ENCODE measurements at places on chromosomes 3 and 15.

GRCh38 chr3:159861369-159861987 lies 127.2 kb upstream of the IL12A start:
- no peak for DNase-seq

DNA sequence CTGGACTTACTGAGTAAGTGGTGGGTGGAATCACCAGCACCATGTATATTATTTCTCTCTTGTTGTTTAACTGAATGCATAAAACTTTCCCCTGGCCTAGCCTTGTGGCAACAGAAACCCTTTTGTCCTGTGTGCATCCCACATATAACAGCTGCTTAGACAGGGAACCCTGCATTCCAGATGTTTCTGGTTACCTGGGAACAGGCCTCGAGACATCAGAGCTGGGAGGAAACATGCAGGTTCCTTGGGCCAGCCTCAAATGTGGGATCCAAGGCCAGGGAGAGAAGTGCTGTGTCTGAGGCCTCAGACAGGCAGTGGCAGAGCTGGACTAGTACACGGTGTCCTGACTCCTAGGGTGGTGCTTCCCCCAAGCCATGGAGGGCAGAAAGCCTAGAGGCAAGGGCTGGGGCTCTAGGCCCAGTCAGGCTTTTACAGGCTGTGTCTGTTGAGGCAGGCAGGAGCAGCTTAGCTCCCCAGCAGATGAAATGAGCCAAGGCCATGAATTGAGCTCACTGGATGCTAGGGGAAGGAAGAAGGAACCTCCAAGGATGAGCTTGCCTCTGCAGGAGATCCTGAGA lies 57.7 kb downstream of the ITGA11 start:
- no peak for DNase-seq

DNA sequence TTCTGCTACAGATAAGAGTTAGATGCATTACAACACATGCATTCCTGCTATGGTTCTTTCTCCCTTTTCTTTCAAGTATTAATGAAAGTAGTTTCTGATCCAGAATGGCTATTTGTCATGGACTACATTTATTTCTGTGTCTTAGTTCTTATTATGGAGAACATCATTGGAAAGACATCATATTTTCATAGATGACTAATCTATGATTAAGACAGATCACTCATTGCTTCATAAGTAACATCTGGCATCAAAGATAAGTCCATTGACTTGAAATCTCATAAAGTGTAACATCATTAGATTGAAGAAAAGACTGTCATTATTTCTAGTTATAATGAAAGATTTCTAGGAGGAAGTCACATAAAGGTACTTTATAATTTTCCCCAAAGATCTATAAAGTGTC lies 366.7 kb downstream of the NSUN3 start:
- DNase-seq = no peak

DNA sequence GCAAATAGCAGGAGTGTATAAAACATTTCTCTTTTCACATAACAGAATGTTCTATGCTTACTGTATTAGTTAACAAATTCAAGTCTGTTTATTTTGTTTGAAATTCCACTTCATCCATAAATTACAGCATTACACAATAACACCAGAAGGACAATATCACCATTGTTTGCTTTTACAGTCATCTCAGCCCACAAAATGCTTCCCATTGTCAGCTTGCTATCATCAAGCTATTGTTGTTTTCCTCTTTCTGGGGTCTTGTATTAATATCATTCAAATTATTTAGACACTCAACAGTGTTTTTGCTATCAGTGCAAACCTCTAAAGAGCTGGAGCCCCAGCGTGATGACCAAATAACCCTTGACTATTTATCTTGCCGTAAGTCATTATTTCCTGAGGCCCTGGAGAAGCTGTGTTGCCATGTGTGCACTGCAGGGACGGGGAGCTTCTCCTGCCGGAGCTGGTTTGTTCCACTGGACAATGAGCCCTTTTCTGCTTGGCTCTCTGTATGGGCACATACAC lies 1.1 kb downstream of the SAMMSON start:
- DNase-seq = no peak

GRCh38 chr15:74168711-74169126 lies 4.8 kb upstream of the ISLR start:
- no peak for DNase-seq

GRCh38 chr3:167497903-167498302 lies 24.1 kb upstream of the SERPINI2 start:
- DNase-seq = no peak

Data from CD4-positive, alpha-beta T cell treated with Interleukin-10 for 1 hour (primary cell).